Stimulated activated CD8-positive, alpha-beta memory T cell treated with anti-CD3 and anti-CD28 coated beads, Interleukin-15, amount 100 ng/mL, for 48 hours (primary cell): ENCODE measurements at places on chromosomes 7 and 10.

DNA sequence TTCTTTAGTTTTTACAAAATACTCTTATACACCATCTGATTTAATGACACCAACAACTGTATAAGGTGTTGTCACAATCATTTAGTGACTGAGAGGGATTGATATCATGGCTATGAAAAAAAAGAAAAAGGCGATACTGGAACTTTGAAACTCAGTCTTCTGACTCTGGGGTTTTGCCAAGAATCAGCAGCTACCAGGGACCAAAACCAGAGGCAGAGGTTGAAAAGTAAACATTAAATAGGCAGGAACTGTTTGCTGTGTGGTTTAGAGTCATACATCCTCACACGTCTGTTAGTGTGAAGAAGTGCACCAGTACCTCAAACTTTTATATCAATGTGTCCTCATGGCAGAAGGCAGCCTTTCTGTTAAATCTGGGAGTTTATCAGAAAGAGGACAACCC lies 19.9 kb upstream of the GGCT start:
- no peak for DNase-seq

DNA sequence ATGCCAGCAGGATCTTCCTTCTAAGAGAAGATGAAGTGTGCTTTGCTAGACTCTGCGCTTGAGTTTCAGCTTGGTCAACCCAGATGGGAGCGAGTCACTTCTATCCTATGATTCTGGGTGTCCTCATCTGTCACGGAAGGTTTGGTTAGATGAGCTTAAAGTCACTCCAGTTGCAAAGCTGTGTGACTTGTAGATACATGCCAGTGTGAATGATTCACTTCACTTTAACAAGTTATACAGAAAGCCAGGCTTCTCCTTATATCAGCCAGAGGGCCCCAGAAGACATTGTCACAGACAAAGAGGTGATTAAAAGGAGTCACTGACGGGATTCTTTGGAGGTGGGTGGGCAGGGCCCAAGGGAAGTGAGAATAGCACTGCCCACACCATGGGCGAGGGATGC lies 122.6 kb upstream of the PFKP start:
- DNase-seq: no peak

GRCh38 chr10:114294549-114294948 lies 55.5 kb downstream of the VWA2 start:
- no peak for DNase-seq

DNA sequence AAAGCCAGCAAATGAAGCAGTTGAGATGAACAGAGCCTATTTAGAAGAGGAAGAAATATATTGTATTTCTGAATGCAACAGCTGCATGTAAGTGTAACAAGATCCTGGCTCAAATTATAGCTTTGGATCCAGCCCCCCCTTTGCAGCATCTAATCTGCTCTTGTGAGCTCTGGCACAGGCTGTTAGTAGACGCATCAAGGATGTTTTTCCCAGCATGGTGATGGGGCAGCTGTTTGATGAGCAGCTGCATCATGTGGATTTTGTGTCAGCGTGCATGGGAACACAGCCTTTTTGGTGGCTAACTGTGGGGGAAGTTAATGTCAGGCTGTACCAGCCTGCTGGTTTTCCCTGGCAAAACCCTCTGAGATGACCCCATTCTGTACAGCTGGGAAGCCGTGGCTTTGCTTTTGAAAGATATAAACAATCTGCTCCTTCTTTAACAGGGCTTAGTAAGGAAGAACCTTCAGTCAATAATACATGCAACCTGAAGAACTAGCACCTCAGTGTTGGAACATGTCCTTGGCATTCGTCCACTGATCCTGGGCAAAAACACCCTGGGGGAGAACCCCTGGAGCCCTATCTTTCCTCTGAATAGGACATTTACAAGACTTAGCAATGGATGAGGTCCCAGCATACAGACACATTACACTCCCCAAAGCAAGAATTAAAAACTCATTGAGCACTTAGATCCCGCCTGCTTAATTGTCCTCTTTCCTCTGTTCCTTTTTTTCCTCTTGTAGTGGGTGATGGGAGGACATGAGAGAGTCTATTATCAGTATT lies 70.6 kb downstream of the NPS start:
- DNase-seq: no peak

DNA sequence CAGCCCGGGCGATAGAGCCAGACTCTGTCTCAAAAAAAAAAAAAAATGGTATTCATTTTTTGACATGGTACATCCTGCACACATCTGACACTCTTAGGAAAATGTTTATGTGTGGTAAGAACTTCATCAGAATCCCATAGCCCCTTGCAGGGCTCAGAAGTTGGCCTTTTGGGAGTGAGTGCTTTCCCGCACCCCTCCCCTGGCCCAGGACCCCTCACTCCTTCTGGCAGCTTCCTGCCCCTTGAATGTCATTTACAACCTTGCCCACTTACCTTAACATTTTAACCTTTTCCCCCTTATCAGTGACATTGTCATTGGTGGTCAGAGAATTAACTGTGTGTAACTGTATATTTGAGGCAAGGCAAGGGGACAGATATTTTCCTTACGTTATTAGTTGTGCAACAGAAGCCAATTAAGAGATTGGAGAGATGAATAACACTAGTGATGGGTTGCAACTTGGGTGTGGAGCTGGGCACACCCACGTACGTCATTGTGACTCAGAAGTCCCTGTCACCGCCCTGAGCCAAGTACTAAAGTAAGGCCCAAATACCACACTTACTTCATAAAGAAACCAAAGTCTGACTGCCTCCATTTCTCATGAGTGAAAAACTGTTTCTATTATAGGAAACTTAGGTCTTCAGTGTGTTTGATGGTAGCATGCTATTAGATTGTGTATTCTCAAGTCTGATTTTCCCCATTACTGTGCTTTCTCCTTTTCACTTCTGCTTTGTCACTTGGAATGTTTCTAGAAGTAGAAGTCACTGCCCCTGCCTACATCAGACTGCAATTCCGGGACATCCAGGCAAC lies 31.6 kb downstream of the OGDH start:
- peak; percentile 76 for DNase-seq

DNA sequence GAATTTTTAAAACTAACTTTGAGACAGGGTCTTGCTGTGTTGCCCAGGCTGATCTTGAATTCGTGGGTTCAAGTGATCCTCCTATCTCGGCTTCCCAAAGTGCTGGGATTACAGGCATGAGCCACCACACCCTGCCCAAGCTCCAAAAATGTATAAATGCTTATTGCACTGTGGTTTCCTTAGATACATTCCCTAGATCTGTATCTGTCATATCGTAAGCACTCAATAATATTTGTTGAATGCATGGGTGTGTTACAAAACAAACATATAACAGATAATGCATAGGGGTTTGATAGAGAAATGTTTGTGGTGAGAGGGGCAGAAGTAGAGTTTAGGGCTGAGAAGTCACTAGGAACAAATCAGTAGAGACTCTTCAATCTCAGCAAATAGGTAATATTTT lies 955.3 kb upstream of the C7orf33 start:
- DNase-seq: no peak

GRCh38 chr7:18659746-18660145 lies 164.2 kb downstream of the HDAC9 start:
- no peak for DNase-seq

DNA sequence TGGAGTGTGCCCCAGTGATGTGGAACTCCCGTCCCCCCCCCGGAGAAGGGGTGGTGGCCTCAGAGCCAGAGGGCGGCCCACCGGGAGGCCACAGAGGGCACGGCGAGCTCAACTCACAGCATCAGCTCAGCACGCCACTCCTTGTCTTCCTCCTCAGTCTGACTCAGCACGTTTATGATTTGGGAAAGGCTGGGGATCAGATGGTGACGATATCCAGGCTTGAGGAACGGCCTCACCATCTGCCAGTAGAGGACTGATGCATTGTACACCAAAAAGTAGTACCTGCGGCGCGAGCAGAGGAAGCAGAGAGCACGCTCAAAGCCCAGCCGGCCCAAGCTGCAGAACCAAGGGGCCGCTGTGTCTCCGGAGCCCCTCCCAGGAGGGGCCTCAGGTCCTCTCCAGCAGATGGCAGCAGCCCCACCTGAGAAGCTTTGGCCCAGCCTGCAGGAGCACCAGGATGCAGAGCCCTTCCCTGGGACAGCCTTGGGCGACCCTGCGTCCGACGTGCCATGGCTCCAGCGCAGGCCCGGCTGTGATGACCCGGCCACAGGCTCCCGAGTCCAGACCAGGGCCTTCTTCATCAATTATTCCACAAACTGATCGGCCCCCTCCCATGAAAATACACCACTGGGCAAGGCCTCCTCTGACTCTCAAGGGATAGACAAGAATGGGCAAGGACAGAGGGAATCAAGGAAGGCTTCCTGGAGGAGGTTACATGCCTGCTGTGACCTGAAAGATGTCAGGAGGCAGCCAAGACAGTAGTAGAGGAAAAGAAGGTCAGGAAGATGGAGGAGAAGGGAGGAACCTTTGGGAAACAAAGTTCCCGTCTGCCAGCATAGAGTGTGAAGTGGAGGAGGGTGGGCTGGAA lies 3.7 kb downstream of the CFAP46 start:
- no peak for DNase-seq

DNA sequence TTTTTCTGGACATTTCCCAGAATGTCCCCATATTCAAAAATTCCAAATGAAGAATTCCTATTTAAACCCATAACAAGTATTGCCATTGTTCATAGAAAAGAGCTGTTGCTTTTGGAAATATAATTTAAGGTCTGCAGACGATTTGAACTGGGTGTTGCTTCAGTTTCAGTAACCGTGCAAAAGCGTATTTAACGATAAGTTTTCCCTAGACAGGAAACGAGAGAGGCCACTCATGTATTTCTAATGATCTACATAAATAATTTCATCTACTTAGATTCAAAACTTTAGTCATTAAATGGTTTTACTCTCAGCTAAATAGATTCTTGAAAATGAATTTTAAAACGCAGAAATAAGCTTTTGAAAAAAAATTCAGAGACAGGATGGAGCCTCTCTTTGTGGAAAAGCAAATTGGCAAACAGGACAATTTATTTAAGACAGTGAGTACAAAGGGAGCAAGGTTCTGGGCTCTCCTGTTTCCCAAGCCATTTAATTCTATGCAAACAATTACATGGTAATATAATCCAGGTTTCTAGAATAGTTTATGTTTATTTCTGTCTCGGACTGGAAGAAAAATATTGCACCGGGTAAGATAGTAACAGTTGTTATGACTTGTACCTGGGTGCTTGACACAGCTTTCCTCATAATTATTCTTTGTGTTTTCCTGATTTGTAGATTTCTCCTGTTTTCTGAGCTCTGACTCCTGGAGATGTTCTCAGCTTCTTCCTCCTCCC lies 263.0 kb downstream of the BAMBI start:
- DNase-seq: no peak

DNA sequence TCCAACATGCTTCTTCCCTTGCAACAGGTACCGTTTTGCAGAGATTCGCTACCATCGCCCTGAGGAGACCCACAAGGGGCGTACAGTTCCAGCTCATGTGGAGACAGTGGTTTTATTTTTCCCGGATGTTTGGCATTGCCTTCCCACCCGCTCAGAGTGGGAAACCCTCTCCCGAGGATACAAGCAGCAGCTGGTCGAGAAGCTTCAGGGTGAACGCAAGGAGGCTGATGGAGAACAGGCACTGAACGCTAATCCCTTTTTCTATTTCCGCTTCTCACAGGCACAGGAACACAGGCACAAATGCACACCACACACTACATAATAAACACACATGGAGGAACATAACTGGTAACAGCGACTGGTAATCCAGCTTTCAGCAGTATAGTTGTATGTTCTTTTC lies 35.2 kb downstream of the CCAR1 start:
- no peak for DNase-seq

DNA sequence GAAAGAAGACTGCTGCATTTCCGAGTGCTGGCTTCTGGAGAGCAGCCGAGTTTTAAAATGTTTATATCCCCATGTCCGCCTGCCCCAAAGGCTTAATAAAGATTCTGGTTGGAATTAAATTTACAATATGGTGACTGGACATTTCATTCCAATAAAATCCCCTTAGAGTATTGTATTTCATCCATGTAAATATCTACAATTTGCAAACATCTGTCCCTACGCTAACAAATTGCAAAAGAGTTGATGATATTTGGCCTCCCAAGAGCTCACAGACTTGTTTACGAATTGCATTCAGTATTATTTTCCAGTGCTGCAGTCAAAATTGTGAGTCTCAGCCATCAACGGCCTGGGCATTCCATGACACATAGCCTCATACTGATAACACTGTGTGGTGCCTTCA lies 50.1 kb downstream of the PLEKHS1 start:
- DNase-seq: no peak

GRCh38 chr10:62690703-62691102 lies 113.8 kb upstream of the ADO start:
- no peak for DNase-seq

GRCh38 chr7:44224080-44224973 lies 23.5 kb downstream of the YKT6 start:
- DNase-seq: no peak

DNA sequence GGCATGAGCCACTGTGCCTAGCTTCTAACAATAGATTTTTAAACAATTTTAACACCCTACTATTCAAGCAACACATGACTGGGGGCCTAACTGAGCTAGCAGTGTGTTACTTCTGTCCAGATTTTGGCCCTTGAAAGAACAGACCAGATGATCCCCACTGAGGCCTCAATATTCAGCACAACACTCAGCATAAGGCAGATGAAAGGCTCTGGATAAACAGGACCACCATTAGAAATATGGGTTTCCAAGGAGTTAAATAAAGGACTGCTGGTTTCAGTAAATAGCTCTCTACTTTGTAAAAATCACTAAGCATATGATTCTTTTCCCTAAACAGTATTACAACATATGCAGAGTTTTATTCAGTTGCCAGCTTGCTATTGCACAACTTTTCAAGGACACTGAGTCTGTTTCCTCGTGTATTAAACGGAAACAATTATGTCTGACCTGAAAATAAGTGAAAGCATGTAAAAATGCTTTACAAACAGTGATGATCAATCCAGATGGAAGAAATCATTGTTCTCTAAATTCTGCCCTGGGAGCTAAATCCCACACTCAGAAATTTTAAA lies 23.8 kb upstream of the FZD1 start:
- DNase-seq: no peak

DNA sequence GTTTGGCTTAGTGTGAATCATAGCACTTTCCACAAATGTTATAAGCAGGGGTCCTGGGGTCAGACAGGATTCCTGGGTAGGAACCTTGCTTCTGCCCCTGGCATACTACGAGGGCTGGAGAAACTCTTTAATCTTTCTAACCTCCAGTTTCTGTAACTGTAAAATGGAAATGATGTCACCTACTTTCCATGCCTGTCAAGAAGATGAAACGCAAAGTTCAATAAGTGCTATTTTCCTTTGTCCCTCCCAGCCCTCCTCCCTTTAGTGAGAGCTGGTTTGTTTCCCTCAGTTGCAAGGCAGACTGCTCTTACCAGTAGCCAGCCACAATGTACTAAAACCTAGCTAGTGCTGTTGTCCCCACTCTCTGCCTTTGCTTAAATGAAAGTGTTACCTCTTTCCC lies 117.1 kb upstream of the HPS1 start:
- DNase-seq: no peak

DNA sequence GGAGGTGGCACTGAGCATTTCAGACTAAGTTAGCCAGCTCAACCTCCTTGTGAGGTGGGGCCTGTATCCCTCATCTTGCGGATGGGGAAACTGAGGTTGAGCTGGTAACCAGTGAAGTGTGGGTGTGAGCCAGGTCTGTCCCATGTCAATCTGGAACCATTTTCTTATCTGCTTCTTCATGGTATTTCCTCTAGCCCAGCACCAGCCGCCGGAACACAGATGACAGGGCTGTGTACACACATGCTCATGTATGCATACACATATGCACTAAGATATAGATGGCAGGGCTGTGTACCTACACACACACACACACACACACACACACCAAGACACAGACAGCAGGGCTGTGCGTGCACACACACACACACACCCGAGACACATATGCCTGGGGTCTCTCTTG lies 18.5 kb downstream of the RAMP3 start:
- no peak for DNase-seq

GRCh38 chr7:16708980-16709379 lies 44.6 kb upstream of the TSPAN13 start:
- no peak for DNase-seq
